ENCODE measurements at places on chromosomes 5 and 9.

DNA sequence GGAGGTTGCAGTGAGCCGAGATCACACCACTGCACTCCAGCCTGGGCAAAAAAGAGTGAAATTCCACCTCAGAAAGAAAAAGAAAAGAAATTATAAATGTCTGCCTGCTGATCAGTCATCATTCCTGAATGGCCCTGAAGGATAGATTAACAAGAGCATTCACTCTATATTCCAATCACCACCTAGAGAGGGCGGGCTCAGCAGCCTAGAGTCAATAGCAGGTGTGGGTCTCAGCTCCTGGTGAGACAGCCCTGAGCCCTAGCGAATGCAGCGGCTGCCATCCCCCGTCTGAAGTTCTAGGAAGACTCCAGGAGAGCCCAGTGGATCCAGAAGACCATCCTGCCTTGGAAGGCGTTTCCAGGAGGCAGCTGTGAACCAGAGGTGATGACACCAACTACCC lies 12.0 kb downstream of the FBP1 start:
- DNase-seq = no peak

DNA sequence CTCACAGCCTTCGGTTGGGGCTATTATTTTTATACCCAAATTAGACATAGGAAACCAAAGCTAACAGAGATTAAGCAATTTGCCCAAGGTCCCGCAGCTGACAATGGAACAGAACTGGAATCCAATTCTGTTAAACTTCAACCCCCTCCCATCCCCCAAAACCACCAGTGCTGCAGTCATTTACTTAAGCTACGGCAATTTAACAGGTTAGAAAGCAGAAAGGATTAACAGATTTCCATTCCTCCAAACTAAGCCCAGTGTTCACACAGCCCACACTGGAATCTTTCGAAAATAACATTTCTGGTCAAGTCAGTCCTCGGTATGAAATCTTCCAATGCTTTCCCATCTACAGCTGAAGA lies 1023.1 kb upstream of the DMAC1 start:
- no peak for DNase-seq

DNA sequence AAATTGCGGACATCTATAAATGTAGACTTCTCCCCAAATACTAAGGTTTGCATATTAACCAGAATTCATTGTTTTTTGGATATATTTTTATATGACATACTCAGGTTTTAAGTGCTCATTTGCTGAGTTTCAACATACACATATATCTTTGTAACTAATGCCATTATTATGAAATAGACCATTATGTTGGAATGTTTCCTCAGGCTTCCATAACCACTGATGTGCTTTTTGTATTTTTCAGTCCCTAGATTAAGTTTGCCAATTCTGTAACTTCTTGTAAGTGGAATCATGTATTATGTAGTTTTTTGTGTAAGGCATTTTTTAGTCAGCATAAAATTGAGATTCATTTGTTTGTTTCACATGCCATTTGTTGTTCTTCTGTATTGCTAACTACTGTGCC lies 32.1 kb downstream of the HSPA4 start:
- DNase-seq = no peak

GRCh38 chr9:26012797-26013196 lies 334.6 kb upstream of the TUSC1 start:
- DNase-seq = no peak

DNA sequence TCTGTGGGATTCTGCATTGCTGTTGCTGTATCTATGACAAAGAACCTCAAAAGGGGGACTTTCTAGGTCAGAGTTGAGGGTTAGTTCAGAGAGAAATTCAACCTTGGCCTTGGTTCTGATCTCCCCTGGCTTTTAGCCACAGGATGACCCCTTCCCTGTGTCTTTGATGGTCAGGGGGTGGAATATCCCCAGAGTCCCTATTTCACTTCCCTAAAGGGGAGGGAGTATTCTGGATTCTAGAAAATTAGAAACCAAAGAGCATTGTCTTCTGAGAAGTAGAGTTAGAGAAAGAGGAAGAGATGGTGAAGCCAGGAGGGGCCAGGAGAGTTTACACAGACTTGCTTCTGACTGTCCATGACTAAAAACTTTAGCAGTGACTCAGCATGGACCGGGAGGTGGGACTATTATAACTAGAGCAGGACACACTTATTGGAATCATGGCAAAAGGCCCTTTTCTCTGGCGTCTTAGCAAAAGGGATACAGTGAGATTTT lies 56.2 kb upstream of the LPAR1 start:
- no peak for DNase-seq

DNA sequence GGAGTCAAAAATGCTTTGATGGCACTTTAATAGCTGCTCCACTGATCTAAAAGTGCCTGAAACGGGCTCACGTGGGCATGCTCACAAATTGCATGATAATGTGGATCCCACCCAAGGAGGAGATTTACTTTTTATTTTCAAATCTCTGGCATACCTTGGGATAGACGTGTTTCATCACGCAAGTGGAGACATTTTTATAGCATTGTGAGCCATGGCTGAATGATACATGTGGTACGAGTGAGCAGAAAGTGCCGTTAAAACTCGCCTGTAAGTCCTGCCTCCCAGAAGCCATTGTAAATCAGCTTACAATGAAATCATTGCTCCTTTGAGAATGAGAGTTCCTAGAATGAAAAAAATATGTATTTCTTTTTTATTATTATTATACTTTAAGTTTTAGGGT lies 514.7 kb downstream of the MAT2B start:
- DNase-seq = no peak

DNA sequence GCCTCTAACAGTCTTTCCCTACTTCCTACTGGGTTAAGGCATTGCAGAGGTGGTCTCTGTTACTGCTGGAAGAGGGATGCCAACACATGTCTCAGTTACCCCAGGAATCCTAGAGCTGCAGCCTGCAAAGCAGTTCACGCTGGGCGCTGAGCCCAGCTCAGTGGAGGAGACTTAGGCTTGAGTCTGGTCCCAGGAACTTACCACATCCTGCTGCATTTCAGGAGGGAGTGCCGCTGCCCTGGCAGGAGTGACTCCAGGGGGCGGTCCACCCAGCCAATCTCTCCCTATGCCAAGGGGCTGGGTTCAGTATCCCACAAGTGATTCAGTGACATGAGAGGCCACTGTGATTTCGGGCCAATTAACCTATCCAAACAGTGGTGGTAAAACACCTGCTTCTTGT lies 7.6 kb downstream of the TTC16 start:
- no peak for DNase-seq

GRCh38 chr9:93037476-93037971 lies 21.0 kb upstream of the SUSD3 start:
- DNase-seq = no peak

DNA sequence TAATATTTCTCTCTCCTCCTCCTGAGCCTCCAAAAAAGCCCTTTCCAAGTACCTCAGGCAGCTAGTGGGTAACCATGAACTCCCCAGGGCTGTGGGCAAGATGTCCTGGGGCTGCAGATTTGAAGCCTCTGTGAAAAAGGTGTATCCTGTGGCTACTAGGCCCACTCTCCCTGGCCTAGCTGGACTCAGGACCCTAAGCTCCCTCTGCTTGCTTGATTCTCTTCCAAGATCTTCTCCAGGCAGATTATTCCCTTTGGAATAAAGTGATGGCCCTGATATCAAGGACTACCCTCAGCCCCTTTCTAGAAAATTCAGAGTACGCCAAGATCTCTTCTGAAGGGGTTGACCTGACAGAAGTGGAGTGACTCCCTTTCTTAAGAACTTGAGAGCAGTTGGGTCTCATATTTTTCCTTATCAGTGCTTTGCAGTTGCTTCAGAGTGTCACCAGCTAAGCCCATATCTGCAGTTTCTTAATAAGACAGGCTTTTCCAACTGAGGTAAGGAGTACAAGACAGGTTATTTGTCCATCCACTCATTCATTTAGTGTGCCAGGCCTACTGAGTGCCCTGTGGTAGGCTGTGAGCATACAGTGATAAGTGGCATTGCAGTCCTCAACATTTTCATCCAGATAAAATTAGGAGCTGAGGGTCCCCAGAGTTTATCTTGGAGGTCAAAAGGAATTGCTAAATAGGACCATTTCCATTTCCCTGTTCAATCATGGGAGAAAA lies 42.5 kb downstream of the CYSTM1 start:
- no peak for DNase-seq

- DNase-seq = no peak
Observed at GRCh38 chr5:177474002-177474476, 605 bp upstream of the DBN1 start.

DNA sequence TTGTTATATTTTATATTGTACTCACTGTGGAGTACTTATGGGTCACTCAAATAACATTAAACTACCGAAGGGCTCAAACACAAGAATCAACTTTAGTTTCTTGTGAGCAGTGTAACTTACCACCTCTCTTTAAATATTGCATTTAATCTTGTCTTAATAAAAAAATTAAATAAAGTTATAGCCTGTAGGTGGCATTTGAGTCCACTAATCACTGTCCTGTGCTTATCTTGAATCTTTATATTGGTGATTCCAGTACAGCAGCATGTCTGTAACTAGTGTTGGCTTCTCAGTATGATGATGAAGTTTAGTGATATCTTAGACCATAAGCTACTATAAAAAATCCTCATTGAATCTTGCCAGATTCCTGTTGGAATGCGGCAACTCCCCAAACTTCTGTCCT lies 313.8 kb downstream of the FAM170A start:
- DNase-seq = no peak

DNA sequence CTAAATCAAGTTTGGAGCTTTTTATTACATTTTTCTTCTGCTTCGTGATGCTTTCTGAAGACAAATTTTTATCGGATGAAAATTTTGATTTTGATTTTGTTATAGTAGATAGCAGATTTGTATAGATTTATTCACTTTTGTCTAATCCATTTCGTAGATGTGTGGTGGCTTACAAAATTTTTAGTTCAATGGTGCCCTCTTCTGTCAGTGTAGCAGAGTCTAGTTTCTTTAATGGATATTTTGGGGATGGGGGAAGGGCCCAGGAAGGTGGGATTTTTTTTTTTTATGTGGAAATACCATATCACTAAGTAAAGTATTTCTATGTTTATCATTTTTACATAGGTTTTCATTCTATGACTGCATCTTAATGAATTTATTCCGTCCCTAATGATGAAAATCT lies 259.9 kb upstream of the TARS1 start:
- no peak for DNase-seq

- DNase-seq = no peak
Observed at GRCh38 chr9:8136477-8136876, 336.9 kb upstream of the DMAC1 start.

DNA sequence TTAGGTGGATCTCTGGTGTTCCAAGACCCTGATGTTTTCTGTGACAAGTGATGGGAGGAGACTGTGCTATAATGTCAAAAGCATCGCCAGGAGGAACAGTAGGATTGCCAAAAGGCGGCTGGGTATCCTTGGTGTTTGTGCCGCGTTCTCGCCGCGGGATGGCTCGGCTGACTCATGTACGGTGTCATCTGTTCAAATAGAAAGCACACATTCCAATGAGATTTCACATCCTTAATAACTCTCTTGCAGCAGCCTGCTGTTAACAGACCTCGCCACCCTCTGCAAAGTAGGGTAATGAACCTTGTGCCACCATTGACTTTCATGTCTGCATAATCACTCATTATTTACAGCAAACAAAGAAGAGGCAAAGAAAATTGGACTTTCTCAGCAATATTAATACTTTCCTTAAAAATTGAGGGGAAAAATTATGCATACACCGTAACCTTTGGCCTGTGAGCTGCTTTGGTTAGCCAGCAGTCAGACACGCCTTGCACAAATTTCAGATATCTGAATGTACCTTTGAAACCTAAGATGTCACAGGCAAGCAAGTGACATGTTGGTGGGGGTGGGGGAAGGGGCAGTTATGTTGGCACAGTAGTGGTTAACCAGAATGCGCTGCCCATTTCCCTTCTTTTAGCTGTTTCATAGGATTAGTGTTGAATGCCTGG lies 289.4 kb downstream of the EFNA5 start:
- DNase-seq = no peak

- no peak for DNase-seq
Observed at GRCh38 chr5:153617190-153617589, 126.7 kb downstream of the GRIA1 start.

GRCh38 chr5:44727100-44727499 lies 81.6 kb upstream of the MRPS30 start:
- no peak for DNase-seq

DNA sequence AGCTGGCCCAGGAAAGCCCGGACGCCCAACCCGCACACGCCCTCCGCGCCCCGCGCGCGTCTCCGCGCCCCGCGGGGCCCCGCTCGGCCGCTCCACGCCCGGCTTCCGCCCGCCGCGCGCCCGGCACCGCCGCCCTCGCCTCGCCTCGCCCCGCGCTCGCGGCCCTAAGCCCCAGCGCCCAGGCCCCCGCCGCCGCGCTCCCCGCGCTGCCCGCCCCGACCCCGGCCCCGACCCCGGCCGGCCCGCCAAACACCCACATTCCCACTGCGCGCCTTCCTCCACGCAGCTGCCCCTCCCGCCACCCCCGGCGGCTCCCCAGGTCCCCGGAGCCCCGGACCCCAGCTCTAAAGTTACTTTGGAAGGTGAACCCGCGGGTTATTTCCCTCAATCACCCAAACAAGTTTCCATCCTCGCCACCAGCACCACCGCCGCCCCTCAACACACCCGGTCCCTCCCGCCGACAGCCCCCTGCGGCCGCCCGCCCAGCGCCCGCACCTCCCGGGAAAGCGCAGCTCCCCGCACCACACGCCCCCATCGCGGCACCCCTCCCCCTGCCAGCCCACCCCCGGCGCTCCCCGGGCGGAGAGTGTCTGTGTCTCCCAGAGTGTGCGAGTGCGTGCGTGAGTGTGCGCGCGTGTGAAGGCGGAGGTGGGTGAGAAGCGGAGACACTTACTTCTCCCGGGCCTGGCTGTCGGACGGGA lies 439 bp downstream of the SSBP2 start:
- peak; percentile 20 for DNase-seq

- DNase-seq = no peak
Observed at GRCh38 chr5:103389846-103390245, 131.3 kb downstream of the MACIR start.

- DNase-seq = no peak
Observed at GRCh38 chr9:78210841-78211301, 25.0 kb upstream of the CEP78 start.

- DNase-seq = no peak
Observed at GRCh38 chr9:34151398-34151797, 24.9 kb upstream of the DCAF12 start.

GRCh38 chr5:68960456-68960855 lies 133.4 kb upstream of the SLC30A5 start:
- no peak for DNase-seq

GRCh38 chr5:115735108-115735998 lies 81.1 kb downstream of the CDO1 start:
- DNase-seq = no peak

- peak; percentile 33 for DNase-seq
Observed at GRCh38 chr5:156934450-156935211, 28.4 kb downstream of the TIMD4 start.

DNA sequence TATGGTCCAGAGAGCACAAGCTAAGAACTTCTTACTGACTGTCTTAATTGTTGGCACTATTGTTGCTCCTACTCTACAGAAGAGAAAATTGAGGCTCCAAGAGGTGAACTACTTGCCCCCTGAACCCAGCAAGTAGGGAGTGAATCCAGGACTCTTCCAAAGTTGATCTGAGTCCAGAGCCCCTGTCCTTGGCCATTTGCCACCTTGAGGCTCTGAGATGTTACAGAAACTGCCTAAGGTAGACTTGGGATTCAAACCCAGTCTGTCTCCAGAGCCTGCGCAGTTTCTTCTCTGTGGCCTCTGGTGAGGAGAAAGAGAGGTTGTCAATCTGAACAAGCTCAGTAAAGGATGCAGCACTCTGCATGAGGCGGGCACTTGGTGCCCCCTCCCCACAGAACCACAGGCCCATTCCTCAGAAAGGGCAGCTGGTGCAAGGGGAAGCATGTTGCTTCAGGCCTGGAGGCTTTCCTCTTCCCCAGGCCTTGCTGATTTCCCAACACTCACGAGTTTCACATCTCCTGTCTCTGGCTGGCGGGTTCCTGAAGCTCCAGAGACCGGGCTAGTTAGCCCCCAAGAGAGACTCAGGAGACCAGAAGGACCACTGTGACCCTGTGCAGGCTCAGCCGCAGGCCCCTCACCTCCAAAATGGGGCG lies 2.9 kb upstream of the LCP2 start:
- no peak for DNase-seq

Data from stimulated activated CD4-positive, alpha-beta T cell treated with anti-CD3 and anti-CD28 coated beads, Interleukin-4, amount 100 ng/mL, for 48 hours (primary cell).